Fibroblast of skin of left quadriceps (primary cell): ENCODE measurements at places on chromosomes 3 and 15.
A peak's percentile ranks its signal among the peaks of the same experiment; 100 is the strongest.

DNA sequence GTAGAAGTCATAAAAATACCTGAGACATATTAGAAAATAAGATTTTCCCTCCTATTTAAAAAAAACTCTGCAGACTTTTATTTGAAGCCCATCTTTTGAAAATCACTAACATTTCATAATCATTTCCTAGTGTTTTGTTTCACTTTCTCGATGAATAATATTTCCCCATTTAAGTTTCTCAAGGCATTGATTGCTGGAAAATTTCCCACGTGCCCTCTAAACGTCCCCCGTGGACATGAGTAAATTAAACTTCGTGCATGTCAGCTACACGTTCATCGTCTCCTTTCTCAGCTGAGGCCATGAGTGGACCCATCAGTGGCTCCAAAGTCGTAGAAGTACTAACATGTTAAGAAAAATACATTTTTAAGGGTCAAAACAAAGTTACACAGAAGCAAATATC lies 2.0 kb upstream of the TM2D3 start:
- DNase-seq, result no peak

- DNase-seq, result no peak
These were observed 61.1 kb downstream of the MLH1 start for GRCh38 chr3:37054370-37054769.

DNA sequence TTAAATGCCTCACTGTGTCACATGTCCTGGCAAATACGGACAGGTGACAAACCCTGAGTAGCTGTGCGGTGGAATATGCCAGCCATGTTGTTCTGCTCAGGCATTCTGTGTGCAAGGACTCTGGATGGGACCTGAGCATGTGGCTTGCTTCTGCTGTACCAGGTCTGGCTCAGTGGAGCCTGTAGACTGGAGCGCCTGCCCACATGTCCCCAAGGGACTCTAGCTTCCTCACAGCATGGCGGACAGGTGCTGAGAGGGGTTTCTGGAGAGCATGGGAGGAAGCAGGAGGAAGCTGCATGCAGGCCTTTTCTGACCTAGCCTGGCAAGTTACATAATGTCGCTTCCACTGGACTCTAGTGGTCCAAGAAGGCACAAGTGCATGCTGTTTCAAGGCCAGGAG lies 96.3 kb downstream of the PLXNA1 start:
- DNase-seq, result no peak

GRCh38 chr3:177122183-177122856 lies 75.0 kb downstream of the TBL1XR1 start:
- no peak for DNase-seq

GRCh38 chr15:38668898-38669391 lies 104.3 kb upstream of the RASGRP1 start:
- DNase-seq, result no peak

DNA sequence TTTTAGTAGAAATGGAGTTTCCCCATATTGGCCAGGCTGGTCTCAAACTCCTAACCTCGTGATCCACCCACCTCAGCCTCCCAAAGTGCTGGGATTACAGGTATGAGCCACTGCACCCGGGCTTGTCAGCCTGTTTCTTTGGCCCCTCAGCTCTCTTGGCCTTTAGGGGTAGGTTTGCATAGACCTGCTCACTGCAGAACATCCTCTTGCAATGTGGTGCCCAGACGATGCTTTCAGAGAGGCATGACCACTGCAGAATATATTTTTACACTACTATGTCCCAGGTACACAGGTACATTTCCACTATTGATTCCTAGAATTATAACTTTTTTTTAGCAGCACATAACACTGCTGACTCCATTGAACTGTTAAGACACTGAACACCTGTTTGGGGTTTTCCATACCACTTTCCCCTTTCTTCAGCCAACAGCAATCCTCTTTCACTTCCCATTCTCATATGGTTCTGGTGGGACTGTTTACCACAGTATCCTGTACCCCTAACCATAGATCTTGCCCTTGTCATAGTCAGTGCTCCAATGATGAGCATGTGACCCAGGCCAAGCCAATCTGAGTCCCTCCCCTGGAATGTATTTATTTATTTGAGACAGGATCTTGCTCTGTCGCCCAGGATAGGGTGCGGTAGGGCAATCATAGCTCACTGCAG lies 21.1 kb downstream of the CCDC32 start:
- no peak for DNase-seq

GRCh38 chr15:68633231-68634121 lies 54.7 kb downstream of the CORO2B start:
- no peak for DNase-seq

- peak; percentile 76 for DNase-seq
These were observed 251.4 kb downstream of the NR1D2 start for GRCh38 chr3:24196526-24196925.

DNA sequence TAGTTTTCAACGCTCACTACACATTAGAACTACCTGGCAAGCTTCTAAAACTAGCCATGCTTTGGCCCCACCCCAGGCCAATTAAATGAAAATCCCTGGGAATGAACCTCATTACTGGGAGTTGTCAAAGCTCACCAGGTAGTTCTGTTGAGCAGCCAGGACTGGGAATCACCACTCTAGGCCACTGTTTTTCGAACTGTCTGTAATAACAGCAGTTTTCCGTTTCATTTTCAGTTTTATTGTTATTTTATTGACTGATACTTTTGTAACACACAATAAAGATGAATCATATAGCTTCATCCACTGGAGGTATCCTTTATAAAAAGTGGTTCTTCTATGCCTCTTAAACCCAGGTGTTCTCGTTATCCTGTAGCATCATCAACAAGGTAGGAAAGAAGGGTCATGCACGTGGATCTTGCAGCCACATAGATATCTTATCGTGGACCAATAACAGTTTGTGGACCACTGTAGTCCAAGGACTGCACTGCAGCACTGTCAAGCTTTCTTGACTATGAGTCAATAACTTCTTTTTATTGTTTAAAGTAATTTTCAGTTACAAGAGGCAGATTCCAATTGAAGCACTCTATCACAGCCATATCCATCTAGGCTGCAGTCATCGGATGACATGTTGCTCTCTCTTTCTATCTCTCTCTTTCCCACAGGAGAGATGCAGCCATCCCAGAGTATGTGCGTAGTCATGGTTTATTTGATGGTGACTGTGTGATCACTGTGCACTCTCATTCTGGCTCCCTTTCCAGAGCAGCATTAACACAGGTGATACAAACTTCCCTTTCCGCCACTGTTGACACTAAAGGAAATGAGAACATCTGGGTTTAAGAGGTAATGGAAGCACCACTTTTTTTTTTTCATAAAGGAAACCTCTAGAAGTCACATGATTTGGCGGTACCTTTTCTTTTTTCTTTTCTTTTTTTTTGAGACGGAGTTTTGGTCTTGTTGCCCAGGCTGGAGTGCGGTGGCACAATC lies 39.0 kb upstream of the BLM start:
- DNase-seq, result no peak

DNA sequence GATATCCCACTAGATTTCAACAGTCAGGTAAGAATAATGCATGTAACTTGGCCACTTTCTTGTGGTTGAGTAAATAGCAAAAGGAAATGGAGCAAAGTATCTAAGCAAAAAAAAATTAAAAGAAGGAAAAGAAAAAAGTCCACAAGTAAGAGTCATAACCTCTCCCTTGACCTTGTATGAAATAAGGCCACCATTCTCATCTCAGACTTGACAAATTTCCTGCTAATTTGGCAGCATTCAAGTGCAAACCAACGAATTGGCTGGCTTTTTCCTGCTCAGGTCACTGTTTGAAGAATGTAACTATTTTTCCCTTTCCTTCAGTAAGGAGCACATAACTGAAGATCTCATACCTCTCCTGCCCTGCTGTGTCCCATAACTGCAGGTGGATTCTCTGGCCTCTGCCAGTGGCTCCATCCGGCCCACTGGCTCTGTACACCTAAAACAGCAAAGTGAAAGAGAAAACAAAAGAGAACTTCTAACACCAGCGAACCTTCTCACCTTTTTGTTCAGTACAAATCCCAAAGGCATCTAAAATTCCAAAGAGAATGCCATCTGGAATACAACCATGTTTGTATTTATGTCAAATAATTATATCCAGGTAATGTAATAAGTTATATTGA lies 33.4 kb upstream of the RSL24D1 start:
- no peak for DNase-seq

DNA sequence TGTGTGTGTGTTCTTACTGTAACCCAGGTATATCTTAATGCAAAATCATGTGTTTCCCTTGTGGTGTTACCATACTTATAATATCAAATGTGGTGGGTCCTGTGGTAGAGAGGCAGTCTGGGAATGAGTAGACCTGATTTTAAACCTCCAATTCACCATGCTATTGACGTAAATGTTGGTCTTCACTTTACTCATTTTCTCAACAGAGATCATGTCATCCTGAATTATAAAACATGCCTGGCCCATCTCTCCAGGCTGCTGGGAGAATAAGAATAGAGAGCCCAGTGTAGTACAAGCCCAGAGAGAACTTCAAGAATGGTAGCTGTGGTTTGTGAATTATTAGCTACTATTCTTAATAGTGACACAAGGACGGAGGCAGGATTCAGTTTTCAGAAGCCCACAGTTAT lies 88.1 kb downstream of the MBNL1 start:
- no peak for DNase-seq

DNA sequence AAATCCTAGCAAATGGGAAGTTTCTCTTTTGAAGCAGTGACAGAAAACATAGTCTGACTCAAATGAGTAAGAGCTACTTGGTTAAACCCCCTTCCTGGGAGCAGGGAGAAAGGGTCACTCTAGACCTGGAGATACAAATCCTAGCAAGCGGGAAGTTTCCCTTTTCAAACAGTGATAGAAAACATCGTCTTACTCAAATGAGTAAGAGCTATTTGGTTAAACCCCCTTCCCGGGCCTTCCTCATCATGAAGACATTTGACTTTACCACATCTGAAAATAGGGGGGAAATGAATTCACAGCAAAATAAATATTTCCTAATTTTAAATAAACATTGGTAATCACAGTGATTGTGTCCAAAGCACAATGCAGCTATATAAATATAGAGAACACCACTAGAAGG lies 79.2 kb downstream of the FOXB1 start:
- no peak for DNase-seq

DNA sequence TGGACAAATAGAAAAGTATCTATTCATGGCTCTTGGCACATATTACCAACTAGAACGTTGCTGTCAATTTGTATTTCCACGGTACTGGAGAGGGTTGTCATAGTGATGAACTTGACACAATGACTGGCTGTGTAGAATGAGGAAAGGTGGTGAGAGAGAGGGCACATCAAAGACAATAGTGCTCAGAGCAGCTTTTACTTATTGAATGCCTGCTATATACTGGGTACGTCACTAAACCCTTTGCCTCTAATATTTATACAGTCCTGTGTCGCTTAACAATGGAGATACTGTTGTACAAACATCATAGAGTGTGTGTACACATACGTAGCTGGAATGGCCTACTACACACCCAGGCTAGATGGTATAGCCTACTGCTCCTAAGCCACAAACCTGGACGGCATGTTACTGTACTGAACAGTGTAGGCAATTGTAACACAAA lies 8.3 kb downstream of the TMPRSS7 start:
- DNase-seq, result no peak

DNA sequence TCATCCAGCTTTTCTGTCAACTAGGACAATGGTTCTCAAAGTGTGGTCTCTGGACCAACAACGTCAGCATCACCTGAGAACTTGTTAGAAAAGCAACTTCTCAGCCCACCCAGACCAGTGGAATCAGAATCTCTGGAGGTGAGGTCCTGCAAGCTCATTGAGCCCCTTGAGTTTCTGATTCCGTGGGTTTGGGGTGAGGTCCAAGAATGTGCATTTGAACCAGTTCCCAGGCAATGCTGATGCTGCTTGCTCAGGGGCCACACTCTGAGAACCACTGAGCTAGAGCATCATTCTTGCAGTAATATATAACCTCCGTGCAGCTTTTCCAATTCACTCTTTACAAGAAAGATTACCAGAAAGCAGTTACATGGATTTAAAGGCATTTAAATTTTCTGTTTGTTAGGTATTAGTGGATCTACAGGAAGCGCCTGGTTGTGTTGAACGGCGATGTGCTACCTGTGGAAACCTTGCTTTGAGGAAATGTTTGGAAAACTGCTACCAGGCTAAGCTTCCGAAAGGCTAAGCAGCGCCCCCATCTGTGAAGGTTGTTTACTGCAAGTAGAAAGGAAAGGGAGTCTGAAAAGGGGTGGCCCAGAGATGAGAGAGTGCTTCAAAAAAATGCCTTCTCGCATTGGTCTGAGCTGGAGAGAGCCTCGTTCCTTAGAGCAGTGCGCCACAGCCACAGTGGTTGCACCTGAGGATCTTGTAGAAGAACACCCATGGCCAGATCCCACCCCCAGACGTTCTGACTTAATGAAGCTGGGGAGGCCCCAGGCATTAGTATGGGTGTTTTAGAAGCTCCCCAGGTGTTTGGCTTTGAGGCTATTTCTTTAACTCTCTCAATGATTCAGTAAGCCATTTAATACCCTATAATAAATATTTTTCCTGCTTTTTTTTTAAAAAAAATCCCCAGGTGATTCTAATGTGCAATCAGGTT lies 50.0 kb downstream of the RLBP1 start:
- no peak for DNase-seq

GRCh38 chr3:69309814-69310213 lies 76.1 kb downstream of the FRMD4B start:
- no peak for DNase-seq

GRCh38 chr15:57019496-57020160 lies 101.2 kb downstream of the TCF12 start:
- DNase-seq, result no peak

DNA sequence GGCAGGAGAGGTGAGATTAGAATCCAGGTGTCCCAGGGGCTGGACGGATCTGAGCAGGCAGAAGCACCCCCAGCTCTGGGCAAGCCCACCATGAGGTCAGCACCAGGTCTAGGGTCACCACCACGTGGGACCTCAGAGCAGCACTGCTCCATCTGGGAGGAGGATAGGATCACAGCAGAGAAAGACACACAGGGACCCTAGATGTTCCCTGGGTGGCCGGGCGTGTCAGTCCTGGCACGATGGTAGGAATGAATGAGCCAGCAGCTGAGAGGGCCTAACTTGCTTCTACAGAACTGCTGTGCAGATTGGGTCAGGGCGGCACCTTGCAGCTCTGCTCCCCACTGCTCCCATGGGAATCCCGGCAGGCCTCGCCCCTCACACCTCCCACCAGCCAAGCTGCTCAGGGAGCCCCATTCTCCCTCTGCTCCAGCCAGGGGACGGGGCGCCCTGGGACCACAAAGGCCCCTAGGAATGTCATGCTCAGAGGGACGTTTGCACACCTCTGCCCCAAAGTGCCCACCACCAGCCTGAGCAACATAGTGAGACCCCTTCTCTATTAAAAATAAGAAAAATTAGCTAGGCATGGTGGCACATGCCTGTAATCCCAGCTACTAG lies 66.3 kb downstream of the ZNF445 start:
- DNase-seq, result no peak
